Vagina (tissue), 2 donors: ENCODE measurements at places on chromosomes 1 and 21.

DNA sequence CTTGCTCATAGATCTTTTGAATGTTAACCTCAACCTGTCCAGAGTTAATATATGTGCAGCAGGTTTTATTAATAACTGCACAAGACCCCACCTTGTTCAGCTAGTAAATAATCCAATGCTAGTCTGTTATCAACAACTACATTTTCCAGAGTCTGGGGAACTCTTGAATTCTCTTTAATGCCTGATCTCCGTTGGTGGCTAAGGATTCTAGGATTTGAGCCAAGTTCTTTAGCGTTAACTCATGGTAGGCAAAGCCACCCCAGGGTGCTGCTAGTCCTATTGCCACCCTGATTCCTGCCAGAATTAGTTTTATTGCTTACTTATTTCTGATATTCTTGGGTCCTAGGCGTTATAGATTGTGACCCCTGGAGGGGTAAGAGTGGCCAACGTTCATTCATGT, 12.8 kb downstream of the BACE2 start:
- no peaks in the 10 kb centered on the region for H3K36me3 ChIP-seq
- no peak for DNase-seq
- no peak overlapping the region for H3K27ac ChIP-seq
- no peak overlapping the region for H3K4me3 ChIP-seq
- no peaks in the 10 kb centered on the region for H3K4me1 ChIP-seq

- H3K4me1 ChIP-seq = no peaks in the 10 kb centered on the region
- H3K27me3 ChIP-seq = no peaks in the 10 kb centered on the region
- no peak overlapping the region for H3K27ac ChIP-seq
- no peak overlapping the region for H3K4me3 ChIP-seq
- no peaks in the 10 kb centered on the region for H3K36me3 ChIP-seq
- DNase-seq = no peak
These were observed 27.3 kb upstream of the RLF start for GRCh38 chr1:40133839-40134238.

DNA sequence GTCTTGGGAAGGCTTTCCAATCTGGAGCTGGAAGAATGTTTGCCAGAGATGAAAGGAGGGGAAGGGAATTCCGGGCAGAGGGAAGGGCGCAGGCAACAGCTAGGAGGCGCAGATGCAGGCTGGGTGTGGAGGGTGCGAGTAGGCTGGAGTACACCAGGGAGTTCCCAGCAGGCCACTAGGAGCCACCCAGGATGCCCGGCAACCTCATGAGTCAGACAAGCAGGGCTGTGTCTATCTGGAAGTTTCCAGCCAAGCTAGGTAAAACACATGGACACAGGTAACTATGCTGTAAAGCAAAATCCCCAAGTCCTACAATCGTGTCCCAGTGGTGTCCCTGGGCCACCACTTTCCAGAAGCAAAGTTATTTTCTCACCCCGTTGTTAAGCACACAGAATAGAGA, 990 bp upstream of the NBL1 start:
- DNase-seq = no peak
- peak overlapping the region; percentile 94 for H3K4me3 ChIP-seq
- H3K27me3 ChIP-seq = no peaks in the 10 kb centered on the region
- no peaks in the 10 kb centered on the region for H3K36me3 ChIP-seq

DNA sequence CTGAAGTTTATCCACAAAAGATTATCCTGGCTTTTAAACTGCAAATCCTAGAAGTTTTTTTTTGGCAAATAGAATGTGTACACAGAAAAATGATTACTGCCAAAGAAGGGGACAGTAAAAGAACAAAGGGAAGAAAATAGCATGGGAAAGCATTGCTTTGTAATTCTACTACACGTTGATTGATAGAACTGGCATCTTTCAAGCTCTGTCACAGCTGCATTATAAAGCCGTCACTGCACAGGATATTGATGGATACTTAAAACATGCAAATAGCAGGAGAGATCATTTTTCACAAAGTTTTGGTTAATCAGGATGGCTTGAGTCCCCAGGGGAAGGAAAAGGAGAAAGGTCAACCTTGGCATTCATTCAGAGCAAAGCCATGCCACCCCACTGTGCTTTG, 183.7 kb upstream of the RRP15 start:
- no peaks in the 10 kb centered on the region for H3K36me3 ChIP-seq
- no peaks in the 10 kb centered on the region for H3K4me1 ChIP-seq
- no peaks in the 10 kb centered on the region for H3K27me3 ChIP-seq
- no peak overlapping the region for H3K27ac ChIP-seq
- H3K4me3 ChIP-seq = no peak overlapping the region

DNA sequence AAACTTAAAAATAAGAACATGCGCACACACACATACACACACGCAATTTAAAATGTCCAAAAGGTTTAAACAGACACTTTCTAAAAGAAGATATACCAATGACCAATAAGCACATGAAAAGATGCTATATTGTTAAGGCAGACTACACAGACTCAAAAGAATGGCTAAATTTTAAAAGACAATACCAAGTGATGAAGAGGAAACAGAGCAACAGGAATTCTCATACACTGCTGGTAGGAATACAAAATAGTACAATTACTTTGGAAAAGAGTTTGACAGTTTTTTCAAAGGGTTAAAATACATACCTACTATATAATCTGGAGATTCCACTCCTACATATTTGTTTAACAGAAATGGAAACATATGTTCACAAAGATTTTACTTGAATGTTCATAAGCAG, 239.6 kb upstream of the SAMSN1 start:
- H3K27me3 ChIP-seq = no peaks in the 10 kb centered on the region
- no peak overlapping the region for H3K4me3 ChIP-seq
- H3K27ac ChIP-seq = no peak overlapping the region
- H3K36me3 ChIP-seq = no peaks in the 10 kb centered on the region

GRCh38 chr1:151516031-151516511, 4.9 kb downstream of the CGN start:
- no peak for DNase-seq
- no peak overlapping the region for H3K4me3 ChIP-seq
- no peaks in the 10 kb centered on the region for H3K27me3 ChIP-seq
- H3K36me3 ChIP-seq = no peaks in the 10 kb centered on the region
- H3K4me1 ChIP-seq = peaks cover 20% of the 10 kb centered on the region

GRCh38 chr1:58789322-58789856, 5.5 kb upstream of the JUN start:
- DNase-seq = no peak
- H3K4me1 ChIP-seq = peaks cover 19% of the 10 kb centered on the region
- H3K27ac ChIP-seq = no peak overlapping the region
- H3K4me3 ChIP-seq = no peak overlapping the region
- H3K27me3 ChIP-seq = no peaks in the 10 kb centered on the region
- H3K36me3 ChIP-seq = no peaks in the 10 kb centered on the region

DNA sequence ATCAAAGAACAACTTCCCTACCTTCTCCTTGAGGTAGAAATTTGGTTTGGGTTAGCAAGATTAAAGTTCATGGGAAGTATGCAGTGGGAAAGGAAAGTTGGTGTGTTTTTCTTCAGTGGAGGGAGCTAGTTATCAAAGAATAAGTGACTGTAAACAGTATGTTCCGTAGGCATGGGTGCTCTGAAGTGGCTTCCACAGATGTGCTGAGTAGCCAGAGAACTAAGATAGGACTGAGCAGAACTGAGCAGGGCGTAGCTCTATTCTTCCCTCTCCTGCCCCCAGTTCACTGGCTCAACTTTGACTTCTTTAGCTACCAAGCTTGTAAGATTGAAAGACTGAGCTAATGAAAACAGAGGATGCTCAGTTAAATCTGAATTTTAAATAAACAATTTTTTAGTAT, 3.4 kb downstream of the ADCY10 start:
- H3K4me3 ChIP-seq = no peak overlapping the region
- H3K27me3 ChIP-seq = no peaks in the 10 kb centered on the region
- H3K27ac ChIP-seq = no peak overlapping the region
- H3K36me3 ChIP-seq = no peaks in the 10 kb centered on the region
- no peak for DNase-seq

DNA sequence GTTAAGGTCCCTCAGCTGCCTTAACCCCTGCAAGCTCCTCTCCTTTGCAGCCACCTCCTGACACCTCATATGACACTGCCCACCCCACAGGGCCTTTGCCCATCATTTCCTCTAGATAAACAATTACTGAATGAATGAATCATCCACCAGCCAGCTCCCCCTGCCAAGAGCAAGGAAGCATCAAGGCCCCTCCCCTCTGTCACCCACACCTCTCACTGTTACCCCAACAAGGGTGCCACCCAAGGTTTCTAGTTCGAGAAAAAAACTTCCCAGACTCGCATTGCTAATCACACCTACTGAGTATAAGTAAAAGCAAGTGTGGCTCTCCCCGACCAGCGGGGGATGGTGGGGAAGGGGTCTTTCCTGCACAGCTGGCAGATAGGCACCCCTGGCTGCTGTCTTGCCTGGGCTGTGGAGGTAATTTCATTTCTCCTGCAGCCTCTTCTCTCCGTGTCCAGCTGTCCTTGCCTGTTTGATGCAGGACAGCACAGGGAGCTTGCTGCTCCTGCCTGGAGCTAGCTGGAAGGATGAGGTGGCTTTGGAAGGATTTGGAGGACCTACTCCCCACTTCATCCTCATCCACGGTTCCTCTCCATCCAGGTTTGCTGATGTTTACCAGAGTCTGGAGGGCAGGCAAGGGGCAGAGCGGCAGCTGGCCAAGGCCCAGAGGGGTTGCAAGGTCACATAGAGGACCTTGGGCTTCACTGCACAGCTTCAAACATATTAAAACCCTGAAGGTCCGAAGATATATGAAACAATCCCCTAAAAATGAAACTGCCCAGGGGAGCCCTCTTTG, 33.1 kb upstream of the LBR start:
- H3K4me1 ChIP-seq = peaks cover 29% of the 10 kb centered on the region
- H3K4me3 ChIP-seq = peak overlapping the region; percentile 12
- no peaks in the 10 kb centered on the region for H3K36me3 ChIP-seq
